Stimulated activated CD4-positive, alpha-beta T cell treated with anti-CD3 and anti-CD28 coated beads, TNF-alpha, amount 100 ng/mL, for 4 hours (primary cell): ENCODE measurements at places on chromosomes 3 and 15.

GRCh38 chr15:74317820-74318375, 49.5 kb downstream of the CYP11A1 start:
- DNase-seq = no peak

GRCh38 chr3:3129579-3129978, 2.8 kb downstream of the TRNT1 start:
- no peak for DNase-seq

GRCh38 chr3:64242435-64242834, 17.2 kb upstream of the PRICKLE2 start:
- DNase-seq = no peak

- no peak for DNase-seq
Observed at GRCh38 chr3:150985711-150986110, 13.2 kb upstream of the CLRN1 start.

- DNase-seq = no peak
Observed at GRCh38 chr3:103085465-103085864, 650.6 kb downstream of the ZPLD1 start.

DNA sequence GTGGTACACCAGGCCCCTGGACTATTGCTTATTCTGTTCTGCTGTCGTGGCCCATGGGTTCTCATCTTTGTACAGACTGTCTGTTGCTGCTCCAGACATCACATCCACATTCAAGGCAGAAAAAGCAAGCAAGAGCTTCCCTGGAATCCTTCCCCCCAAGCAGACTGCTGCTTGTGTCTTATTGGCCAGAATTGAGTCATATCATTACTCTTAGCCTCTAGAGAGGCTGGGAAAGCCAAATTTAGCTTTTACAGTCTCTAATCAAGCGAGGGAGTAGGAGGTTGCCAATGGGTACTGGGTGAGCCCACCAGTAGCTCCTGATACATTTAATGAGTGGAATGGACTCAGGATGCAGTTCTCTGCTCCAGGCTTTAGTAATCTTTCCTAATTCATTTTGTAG, 39.4 kb downstream of the RAB6B start:
- no peak for DNase-seq

- DNase-seq = no peak
Observed at GRCh38 chr3:2247831-2248230, 149.2 kb downstream of the CNTN4 start.

DNA sequence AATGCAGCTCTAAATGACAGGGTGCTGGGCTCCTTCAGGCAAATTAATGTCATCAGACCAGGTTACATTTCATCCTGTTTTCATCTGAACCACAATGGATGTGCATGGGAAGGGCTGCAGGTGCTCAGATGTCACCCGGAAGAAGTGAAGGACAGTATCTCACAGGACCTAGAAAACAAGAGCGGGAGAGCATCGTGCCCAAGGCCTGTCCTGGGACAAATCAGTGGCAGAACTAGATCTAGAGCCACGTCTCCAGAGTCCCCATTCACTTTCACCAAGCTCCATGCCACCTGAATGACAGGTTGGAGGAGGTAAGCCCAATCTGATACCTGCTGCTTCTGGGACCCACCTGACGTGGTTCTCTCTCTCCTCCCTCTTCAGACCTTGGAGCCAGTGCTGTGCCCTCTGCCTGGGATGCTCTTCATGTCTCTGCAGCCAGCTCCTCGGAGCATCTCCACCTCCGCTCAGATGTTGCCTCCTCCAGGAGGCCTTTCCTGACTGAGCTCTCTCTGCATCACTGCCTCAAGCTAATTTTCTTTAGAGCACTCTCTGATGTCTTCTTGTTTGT, 77.3 kb downstream of the CPN2 start:
- DNase-seq = no peak

DNA sequence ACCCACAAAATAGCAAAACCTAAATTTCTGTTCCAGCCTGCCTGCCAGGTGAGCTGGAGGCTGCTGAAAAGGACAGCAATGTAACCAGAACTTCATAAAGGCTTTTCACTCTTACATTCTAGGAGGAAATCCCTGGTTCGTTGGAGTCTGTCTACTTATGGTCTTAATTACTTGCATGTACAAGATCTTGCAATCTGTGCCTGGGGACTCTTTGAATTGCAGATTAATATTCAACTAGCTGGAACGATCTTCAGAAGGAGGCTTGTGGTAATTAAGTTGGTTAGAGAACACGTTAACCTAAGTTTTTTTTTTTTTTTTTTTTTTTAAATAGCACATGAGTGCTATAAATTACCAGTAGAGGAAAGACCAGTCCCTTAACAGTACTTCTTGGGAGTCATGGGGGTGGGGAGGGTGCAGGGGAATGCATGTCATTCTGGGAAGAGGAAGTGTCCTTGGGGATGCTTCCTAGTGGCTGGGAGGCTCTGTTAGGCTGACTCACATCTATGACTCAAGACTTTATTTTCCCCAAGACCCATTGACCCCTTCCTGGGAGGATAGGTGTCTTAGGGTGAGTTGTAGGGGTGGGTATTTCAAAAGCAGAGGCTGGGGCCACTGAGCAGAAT, 139.8 kb downstream of the RAB11A start:
- DNase-seq = no peak

GRCh38 chr3:32844914-32845313, 27.1 kb downstream of the TRIM71 start:
- no peak for DNase-seq

DNA sequence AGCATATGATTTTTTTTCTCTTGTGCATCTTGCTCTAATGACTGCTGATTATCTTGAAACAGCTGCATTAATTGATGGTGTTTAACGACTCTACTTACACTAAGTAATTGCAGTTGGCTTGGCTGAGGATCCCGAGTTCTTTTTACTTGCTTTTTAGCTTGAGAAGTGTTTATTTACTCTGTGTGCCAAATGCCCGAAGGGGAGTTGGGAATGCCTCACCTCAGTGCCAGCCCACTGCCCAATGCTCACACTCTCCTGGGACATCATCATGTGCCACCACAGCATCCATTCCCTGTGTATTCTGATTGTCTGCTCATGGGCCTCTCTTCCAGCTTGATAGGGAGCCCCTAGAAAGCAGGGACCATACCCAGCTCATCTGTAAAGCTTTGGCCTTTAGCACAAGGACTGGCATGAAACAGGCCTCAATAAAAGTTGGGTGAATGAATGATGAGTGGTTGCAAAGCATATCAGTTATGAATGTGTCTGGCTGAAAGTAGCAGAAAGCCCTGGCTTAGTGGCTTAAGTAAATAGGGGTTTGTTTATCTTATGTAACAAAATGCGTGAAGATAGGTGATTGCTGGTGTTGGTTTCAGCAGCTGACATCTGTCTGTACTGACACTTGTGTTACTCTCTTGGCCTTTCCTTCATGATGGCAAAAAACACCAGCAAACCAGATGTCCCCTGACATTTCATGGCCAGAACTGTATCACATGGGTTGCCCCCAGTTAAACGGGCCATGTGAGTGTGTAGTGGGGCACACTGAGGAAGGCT, 8.1 kb downstream of the PXYLP1 start:
- DNase-seq = no peak
